ENCODE measurements at places on chromosomes 7 and 10.

- no peak for DNase-seq
These were observed 355.0 kb upstream of the BMPER start for GRCh38 chr7:33550363-33550762.

- DNase-seq = no peak
These were observed 51.7 kb downstream of the ZNF438 start for GRCh38 chr10:30979956-30980355.

DNA sequence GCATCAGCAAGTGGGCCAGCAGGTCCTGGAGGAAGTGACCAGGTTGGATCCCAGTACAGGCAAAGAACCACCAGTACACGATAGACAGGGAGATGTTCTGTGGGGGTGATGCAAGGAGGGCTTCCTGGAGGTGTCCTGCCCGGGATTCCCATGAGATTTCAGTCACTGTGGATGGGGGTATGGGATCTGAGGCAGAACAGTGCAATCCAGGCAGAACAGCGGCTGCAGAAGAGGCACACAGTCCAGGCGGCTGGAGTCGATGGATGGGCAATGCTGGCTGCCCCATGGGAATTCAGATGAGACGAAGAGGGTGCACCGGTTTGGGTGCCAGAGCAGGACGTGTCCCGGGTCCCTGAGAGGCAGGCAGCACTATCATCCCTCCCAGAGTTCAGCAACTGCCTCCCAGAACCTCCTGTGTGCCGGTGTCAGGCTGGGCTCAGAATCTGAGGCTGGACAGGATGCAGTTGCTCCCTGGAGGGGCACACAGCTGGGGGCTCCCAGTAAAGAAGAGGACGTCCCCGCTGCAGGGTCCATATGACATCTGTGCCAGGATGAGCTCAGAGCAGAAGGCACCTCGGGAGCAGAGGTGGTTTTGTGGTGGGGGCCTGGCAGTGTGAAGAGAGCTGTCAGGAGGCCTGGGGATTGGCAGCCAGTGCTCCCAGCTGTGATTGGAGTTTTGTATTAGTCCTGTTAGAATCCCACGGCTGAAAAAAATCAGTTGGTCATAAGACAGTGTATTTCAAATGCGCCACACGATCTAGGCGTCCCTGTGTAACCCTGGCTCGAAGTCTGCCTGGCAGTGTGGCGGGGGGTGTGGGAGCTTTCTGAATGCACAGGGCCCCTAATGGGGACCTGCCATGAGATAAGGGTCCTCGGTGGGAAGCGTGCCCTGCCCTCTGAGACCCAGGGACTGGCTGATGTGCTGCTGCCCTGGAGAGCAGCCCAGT, 3.2 kb downstream of the KNDC1 start:
- peak; percentile 55 for DNase-seq

GRCh38 chr7:153190452-153190851, 430.9 kb downstream of the ACTR3B start:
- DNase-seq = no peak

DNA sequence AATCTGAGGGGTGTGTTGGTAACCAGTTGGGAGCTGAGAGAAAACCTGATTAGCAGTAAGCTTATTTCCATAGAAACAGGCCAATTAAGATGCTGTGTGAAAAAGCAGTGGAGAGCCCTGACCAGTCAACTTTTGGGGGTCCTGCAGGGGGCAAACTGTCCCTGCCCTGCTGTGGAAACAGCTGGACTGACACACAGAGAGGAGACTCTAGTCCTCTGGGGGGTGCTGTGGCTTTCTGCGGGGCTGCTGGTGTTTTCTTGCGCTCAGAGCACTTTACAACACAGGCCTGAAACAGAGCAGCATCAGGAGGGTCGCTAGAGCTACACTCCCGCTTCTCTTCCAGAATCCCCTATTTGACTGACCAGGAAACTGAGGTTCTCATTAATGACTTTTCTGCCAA, 546.9 kb upstream of the GALNT17 start:
- no peak for DNase-seq

- no peak for DNase-seq
These were observed 72.8 kb upstream of the GLCCI1 start for GRCh38 chr7:7895754-7896153.

- DNase-seq = no peak
These were observed 92.6 kb downstream of the SH2D4B start for GRCh38 chr10:80630324-80630723.

DNA sequence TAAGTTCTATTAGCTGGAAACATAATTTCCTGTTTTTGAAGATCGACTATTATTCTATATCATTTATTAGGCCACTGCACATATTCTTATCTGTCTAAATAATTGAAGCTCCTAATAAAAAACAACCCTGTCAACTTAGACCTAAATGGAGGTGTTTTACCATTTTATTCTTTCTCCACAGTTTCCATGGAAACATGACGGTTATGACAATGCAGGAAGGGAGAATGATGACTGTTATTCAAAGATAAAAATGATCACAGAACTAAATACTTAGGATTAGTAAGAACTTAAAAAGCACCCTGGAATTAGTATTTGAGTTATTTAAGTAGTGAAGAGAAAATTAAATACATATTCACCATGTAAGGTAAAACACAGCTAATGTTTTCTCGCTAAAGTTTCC, 119.9 kb upstream of the DKK1 start:
- DNase-seq = no peak

GRCh38 chr7:29538389-29538788, 25.2 kb upstream of the PRR15 start:
- no peak for DNase-seq

GRCh38 chr10:72511459-72511858, 114.4 kb downstream of the MICU1 start:
- DNase-seq = no peak

DNA sequence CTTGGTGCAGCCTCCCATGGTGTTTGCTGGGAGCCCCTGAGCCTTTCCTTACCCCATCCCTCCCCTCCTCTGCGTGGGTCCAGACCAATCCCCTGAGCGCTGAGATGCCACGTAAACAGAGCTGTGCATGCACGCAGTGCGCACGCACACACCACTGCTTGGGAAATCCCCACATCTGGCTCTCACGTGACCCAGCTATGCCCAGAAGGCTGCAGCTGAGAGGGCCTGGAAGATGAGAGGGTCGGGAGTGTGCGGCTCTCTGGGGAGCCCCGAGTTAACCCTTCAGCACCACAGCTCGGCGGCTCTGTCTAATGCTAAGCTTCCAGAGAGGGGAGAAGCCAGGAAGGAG, 177.2 kb downstream of the SH3PXD2A start:
- peak; percentile 87 for DNase-seq

- no peak for DNase-seq
These were observed 33.2 kb downstream of the C7orf33 start for GRCh38 chr7:148623586-148624282.

GRCh38 chr7:29527505-29528108, 36.0 kb upstream of the PRR15 start:
- no peak for DNase-seq

GRCh38 chr10:108736111-108736510, 1187.2 kb downstream of the XPNPEP1 start:
- DNase-seq = no peak

- DNase-seq = no peak
These were observed 13.3 kb upstream of the EPC1 start for GRCh38 chr10:32360241-32360640.

GRCh38 chr10:19449860-19450259, 366.4 kb upstream of the PLXDC2 start:
- no peak for DNase-seq

- no peak for DNase-seq
These were observed 5.2 kb downstream of the PHYHIPL start for GRCh38 chr10:59181668-59182067.

DNA sequence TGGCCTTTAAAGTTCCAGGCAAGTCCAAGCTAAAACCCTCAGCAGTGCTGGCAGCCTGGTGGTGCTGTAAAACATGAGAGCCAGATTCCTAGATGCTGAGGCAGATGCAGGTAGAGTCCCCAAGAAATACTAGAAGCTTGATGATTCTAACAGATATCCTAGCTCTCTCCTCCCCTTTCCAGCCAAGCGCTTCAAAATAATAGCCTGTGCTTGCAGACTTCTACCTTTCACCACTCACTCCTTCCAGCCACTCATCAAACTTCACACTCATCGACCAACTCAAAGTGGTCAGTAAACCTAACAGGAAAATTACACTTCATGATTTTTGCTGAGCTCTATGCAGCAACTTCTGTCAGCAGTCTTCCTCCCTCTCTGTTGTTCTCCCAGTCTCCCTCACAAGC, 50.2 kb downstream of the LMBR1 start:
- DNase-seq = no peak

- no peak for DNase-seq
These were observed 49.9 kb downstream of the SORCS3 start for GRCh38 chr10:104690959-104691358.

- DNase-seq = no peak
These were observed 26.3 kb downstream of the IPMK start for GRCh38 chr10:58241346-58241745.

DNA sequence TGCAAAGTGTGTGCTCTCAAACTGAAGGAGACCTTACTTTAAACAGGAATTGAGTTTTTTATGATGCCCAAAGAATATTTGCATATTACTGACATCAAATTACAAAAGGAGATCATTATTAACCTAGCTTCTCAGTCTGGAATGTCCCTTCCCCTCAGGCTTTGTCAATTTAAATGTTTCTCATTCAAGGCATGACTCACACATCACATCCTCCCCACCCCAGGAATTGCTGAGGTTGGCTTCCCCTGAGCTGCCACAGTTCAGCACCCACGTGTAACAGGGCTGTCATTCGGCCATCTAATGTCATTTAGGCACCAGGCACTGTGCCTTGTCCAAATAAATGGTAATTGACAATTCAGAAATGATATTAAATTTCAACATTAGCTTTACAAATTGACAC, 305.9 kb upstream of the MGMT start:
- no peak for DNase-seq

DNA sequence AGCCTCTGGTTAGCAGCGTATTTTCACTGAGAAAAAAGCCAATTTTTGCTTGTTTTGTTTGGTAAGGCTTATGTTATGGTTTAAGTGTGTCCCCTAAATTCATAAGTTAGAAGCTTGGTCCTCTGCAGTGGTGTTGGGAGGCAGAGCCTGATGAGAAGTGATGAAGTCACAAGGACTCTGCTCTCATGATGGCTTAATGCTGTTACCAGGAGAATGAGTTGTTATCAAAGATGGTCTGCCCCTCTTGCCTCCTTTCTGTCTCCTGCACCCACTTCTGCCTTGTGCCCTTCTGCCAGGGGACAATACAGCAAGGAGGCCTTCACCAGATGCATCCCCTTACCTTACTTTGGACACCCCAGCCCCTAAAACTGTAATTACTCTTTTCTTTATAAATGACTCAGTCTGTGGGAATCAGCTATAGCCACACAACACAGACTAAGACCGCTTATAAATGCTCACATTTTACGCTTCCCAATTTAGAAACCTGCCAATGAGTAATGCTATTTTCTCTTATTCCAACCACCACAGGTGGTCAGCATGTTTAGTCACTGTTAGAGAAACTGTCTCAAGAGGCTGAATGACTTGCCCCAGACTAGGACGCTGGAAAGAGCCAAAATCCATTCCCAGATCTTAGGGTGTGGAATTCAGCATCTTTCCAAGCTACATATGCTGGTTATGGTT, 6.1 kb upstream of the PKD1L1 start:
- peak; percentile 37 for DNase-seq

DNA sequence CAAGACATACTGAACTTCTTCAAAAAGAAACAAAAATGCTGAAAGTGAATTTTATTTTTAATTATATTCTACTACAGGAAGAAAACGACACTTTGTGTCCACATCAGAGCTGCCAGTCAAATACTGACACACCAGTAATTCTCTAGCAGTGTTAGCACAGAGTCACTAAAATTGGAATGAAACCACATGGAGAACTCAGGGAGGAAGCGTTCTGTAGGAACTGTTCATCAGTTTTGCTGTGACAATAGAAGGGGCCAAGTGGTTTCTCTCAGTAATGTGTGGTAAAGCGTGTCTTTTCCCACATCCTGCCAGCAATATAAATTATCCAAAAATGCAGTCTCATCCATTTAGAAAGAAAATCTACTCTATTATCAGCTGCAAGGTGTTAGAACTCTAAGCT, 683.3 kb downstream of the GRM8 start:
- DNase-seq = no peak

DNA sequence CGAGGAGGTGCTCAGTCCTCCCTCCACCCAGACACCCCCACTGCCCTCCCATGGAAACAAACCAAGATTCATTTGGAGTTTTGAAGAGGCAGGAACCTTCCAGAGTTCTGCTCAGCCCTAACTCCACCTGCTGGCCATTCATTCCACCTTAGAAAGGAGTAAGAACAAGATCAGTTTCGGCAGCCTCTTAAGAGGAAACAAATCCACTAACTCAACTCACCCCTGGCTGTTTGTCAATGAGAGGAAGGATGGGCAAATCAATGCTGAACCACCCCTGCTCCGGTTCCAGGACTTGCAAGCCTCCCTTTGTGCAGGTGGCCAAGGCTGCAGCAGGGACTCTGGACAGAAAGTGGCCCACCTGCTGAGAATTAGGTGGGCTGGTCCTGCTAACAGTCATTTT, 26.2 kb downstream of the CCDC3 start:
- DNase-seq = peak; percentile 52

DNA sequence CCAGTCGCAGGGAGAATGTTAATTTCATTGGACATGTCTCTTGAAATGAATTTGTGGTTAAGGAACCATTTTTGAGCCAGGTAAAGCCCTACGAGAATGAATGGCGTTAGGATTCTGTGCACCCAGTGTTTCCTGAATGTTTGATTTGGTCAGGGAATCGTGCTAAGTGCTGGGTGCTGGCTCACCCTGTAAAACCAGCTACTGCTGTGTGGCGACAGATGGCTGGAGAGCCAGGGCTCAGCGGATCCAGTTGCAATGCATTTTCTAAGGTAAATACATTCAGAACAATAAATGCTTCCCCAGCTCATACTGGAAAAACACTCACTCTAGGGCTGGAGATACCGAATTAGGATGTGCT, 355.5 kb downstream of the GLRX3 start:
- peak; percentile 46 for DNase-seq

DNA sequence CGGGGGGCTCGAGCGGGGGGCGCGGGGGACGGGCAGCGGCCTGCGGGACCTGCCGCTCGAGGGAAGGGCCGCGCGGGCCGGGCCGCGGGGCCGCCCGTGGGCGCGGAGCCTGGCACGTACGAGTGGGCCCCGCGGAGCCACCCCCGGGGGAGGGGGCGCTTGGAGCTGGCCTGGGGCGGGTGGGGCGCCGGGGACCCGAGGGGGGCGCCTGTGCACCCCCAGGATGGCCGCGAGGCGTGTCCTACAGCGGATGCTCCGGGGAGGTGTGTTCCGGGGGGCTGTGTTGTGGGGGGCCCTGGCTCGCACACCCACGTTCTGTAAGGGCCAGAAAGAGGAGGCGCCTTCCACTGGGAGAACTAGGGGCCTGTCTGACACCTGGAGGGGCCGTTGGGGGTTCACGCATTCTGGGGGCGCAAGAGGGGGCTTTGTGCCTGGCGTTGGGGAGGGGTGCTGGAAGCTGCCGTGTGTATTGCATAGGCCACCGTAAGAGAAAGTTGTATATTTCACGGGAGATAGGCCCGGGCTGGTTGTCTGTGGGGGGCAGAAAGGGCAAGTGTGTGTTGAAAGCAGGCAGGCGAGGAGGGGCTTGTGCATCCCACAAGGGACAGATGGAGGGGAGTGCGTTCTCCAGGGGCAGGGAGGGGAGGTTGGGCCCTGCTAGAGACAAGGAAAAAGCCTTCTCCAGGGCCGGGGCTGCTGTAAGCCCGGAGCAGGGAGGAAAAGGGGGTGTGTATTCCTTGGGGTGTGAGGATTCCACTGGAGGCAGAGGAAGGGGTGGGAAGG, 663 bp downstream of the VPS37D start:
- no peak for DNase-seq

Data from left forelimb (tissue), 1 donor.